ENCODE measurements at places on chromosomes 6 and 20.

- DNase-seq: no peak
Observed at GRCh38 chr20:51154708-51155690, 132.1 kb upstream of the KCNG1 start.

GRCh38 chr6:87672641-87673040, 29.4 kb downstream of the AKIRIN2 start:
- no peak for DNase-seq

DNA sequence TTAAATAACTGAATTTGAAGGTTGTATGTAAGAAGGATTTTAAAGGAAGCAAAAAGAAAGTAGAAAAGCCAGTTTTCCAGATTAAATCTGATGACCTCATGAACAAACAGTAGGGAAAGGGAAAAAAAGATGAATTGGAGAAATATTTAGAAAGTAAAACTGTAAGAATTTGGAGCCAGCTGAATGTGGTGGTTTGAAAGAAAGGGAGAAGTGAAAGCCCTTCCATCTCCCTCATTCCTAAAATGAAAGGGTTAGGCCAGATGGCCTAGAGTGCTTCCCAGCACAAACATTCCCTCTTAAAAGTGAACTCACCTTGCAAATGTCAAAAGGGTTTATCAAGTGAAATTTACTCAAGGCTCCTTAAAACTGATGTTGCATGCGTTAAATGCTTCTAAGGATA, 139.3 kb upstream of the COL21A1 start:
- no peak for DNase-seq

- no peak for DNase-seq
Observed at GRCh38 chr6:83442752-83443151, 11.9 kb upstream of the ME1 start.

DNA sequence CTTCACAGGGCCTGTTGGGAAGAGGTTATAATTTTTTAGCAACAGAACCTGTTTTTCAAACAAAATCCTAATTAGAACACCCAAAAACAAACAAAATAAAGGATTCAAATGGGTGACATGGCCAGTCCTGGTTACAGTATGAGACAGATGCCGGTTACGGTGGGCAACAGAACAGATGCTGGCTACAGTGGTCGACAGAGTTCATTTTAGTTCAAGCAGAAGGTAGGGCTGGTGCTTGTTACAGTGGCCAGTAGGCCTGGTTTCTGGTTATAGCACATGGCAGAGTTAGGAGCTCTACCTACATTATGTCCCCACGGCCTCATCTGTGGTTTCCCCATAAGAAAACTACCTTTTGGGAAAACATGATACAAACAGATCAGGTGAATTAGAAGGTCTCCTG, 327.7 kb downstream of the LAMA2 start:
- DNase-seq: no peak

DNA sequence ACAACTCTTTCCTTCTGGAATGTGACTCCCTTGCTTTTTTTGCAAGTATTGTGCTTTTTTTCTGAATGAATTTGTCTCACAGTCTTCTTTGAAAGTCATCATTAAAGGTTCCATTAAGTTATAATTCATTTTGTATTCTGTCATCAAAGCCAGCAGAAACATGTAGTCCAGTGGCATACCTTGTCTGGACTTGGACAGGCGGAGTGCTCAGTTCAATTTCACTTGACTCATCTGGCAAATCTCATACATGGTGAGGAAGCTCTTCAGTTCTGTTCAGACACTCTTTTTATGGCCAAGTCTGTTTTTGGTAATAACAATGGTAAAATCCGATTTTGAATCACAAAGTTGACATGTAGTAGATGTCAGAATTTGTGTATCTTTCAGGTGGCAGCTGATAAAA, 260.8 kb upstream of the OPRM1 start:
- DNase-seq: no peak

GRCh38 chr6:151325075-151326050, 66.0 kb downstream of the ZBTB2 start:
- no peak for DNase-seq

- DNase-seq: no peak
Observed at GRCh38 chr20:15653396-15654207, 919.6 kb downstream of the KIF16B start.

- no peak for DNase-seq
Observed at GRCh38 chr20:3927486-3928291, 38.5 kb downstream of the PANK2 start.
